DMS53 (cell line): ENCODE measurements at places on chromosomes 12 and 14.

- DNase-seq, result no peak
Observed at GRCh38 chr12:98360401-98360800, 155.0 kb upstream of the TMPO start.

GRCh38 chr12:46266382-46266791 lies 2.5 kb downstream of the SLC38A1 start:
- DNase-seq, result peak; percentile 74

- peak; percentile 62 for DNase-seq
Observed at GRCh38 chr14:30521899-30522736, 36.8 kb upstream of the G2E3 start.

DNA sequence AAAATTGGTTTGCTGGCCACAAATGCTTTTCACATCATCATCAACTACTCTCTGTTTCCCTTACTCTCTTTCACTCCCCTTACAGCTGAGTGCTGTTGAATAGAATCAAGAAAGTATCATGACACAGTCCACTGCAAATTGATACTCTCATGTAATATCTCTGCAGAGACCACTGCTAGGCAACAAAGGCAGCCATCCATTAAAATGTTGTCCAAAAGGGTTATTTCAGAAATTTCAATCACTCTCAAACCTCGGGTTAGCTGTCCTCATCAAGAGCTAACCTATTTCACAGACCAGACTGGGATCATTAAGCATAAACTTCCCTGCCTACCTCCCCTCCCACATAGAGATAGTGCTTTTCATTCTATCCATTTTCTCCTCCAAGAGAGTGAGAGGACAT lies 186.7 kb downstream of the PLCZ1 start:
- DNase-seq, result no peak

GRCh38 chr12:70366581-70367257 lies 629 bp downstream of the KCNMB4 start:
- DNase-seq, result peak; percentile 85

DNA sequence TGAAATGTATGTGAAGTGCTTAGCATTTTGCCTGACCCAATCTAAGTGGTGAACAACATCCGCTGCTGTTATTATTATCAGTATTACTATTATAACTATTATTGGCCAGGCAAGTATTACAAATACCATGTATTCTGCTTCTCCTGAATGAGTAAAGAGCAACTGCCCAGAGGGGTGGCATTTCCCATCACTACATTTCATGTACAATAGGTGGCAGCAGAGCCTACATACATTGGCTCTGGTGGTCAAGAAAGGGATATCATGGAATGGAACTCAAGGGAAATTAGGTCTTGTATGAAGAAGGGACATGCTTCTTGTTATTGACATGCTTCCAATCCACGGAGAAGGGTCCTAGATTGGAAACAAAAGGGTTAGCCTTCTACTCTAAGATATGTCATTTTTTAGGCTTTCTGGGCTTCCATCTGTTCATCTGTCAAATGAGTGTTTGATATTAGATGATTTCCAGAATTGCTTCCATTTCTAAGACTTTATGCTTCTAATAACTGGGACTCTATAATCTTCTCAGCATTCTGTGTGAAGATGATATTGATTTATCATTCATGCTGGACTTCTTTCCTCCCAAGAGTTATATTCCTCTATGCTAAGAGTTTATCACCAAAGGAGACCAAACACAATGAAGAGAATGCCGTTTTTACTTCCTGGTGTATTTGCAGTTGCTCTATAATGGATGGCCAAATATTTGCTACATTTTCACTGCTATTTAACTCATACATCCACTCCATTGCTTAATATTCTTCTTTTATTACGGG lies 239.1 kb downstream of the SSPN start:
- DNase-seq, result peak; percentile 90

DNA sequence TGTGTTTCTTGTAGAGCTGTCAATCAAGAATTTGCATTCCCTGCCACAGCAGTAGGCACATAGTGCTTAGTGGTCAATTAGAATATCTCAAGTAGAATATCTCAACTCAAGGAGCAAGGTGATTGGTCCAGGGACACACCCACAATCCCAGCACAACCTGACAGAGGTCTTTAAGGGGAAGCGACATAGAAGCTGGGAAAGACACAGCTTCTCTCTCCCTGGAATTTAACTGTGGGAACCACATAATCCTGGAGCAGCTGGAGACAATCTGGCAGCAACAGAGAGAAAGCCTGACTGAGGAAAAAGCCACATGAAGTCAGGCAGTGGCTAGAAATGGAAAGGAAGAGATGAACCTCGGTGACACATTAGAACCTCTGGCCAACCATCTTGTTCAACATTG lies 85.7 kb upstream of the LMO3 start:
- DNase-seq, result peak; percentile 52

GRCh38 chr14:81386290-81386745 lies 13.8 kb downstream of the STON2 start:
- no peak for DNase-seq

DNA sequence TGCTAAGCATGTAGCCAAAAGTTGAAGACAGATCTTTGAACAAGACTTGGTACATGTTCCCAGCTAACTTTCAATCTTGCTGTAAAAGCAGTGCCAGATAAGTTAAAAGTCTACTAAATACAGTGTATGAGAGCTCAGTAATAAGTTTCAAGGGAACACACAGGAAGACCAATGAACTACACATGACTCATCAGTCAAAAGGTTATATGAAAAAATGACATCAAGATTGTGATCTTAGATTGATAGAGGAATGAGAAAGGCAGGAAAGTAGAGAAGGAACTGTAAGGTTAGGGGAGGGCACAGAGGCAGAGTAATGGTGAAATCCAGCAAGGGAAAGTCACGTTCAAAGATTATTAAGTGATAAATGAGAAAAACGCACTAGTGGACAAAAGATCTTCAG lies 249.9 kb upstream of the FLRT2 start:
- DNase-seq, result no peak

GRCh38 chr14:96160076-96160912 lies 44.3 kb upstream of the BDKRB2 start:
- no peak for DNase-seq

DNA sequence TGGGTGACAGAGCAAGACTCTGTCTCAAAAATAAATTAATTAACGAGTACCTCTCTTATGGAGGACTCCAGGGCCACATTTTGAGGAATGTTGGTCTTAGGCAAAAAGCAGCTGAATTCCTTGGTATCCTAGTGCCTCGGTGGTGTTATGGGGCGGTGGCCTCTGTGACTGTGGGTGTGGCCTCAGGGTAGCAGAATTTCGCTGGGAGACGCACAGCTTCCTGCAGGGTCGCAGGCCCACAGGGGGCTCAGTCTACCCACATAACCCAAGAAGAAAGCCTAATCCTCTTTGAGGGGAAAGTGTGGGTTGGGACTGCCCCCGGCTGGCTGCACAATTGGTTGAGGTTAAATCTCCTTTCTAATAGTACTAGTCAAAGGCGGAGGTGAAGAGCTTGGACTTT lies 11.2 kb upstream of the SERPINA4 start:
- no peak for DNase-seq

DNA sequence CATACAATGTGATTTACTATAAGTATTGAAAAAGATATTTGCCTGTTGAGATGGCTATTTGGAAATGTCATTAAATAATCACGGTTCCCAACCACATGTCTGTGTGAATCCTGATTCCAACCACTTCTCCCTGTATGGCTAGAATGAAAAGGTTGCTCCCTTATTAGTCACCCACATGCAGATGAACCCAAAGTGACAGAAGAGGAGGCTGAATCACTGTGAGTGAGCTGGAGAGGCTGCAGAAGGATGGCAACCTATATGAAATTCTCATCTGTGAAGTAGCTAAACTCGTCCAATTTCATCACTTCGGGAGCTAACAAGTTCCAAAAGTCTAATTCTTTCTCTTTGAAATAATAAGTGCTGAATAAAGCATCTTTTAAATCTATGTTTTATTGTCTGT lies 300.5 kb downstream of the PRKD1 start:
- DNase-seq, result no peak

- DNase-seq, result no peak
Observed at GRCh38 chr14:106024983-106025604, 498.7 kb downstream of the TMEM121 start.

- DNase-seq, result peak; percentile 75
Observed at GRCh38 chr12:62006076-62006732, 254.0 kb upstream of the USP15 start.

DNA sequence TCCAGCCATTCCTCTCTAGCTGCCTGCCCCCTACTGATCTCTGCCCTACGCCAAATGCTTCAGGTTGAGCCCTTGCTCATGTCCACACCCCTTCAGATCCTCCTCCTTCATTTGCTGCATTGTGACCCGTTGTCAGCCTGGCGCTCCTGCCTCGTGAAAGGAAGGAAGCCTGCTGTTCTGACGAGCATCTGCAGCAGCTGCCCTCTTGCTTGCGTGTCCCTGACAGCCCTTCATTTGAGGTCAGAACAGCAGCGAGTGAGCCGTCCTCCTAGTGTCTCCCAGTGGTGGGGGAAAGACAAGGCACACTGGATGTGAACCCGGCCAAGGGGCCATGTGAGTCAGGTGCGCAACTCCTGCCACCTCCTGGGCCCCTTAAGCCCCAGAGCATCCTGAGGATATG lies 3.0 kb upstream of the PIANP start:
- DNase-seq, result peak; percentile 92

- no peak for DNase-seq
Observed at GRCh38 chr14:82070040-82070439, 536.4 kb upstream of the SEL1L start.

- DNase-seq, result peak; percentile 66
Observed at GRCh38 chr12:46386360-46386867, 13.8 kb upstream of the SLC38A2 start.

GRCh38 chr12:15216036-15216889 lies 5.0 kb downstream of the RERG start:
- no peak for DNase-seq

- DNase-seq, result peak; percentile 59
Observed at GRCh38 chr14:88321692-88322503, 1.2 kb downstream of the KCNK10 start.

DNA sequence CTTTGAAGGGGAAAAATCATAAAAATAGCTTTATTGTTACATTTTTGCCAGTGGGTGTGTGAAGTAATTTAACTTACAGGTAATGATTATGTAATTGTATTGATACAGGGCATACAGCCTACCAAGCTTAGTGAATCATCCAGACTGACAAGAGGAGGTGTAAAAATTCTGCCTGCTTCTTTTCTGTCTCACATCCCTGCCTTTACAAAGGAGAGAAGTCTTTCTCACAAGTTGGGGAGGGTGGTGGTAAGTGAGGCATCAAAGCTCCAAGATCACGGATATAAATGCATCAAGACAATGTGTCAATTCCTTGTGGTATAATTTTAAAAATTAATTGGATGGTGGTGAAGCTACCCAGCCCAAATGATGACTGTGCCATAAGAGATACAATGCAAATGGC lies 39.0 kb upstream of the G2E3 start:
- DNase-seq, result no peak

DNA sequence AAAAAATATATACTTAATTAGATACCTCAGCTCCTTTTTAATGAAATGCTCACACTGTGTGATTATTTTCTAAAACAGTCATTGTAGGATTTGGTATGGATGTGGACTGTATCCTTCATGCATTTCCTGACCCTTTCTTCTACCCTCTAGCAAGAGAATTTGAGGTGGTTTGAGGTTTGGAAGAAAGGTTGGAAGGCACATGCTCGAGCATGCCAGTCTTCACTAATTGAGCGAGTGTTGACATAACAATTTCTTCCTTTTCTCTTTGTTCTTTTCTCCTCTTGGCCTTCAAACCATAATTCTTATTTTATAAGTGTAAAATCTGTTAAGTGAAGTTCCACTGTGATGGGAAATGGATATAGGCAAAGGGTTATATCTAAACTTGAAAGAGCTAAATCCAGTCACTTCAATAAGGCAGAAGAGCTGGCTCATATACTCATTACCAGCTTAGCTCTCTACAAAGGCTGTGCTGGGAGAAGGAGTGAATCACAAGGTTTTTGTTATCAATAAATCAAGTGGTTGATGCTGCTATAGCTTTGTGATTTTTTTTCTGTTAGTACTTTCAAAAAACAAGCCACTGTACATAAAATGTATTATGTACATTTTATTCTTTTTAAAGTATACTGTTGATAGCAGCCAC lies 16.2 kb upstream of the PTHLH start:
- DNase-seq, result no peak

DNA sequence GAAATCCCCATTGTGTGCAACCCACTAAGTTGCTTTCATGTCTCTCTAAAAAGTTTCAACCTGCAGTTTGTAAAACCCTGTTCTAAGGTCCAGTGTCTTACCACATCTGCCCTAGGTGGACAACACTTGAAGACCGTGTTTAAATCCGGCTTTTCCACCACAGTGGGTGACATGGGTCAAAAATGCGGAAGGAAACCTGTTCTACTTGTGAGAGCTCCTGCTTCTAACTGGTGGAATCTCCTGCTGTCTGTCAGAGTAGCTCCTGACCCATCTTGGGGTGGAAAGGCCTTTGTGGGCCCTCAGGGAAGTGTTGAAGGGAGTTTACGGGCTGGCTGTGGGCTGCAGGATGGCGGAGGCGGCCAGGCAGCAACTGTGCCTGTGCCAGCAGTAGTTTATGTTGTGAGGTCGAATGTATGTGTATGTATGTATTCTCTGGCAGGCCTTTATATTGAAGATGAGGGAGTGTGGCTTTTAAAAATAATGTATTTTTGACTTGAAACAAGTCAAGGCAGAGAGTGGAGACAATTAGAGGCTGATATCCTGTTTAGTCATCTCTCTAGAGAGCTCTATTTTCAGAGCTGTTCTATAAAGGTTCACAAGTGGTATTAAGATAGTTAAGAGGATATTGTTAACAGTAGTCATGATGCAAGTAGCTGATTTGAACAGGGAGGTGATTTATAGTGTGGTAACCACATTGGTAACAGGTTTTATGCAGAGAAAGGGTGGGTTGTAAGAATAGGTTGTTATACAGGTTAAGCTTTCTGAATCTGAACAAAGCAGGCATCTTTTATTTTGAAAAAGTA lies 67.0 kb downstream of the PRKCH start:
- DNase-seq, result peak; percentile 23

DNA sequence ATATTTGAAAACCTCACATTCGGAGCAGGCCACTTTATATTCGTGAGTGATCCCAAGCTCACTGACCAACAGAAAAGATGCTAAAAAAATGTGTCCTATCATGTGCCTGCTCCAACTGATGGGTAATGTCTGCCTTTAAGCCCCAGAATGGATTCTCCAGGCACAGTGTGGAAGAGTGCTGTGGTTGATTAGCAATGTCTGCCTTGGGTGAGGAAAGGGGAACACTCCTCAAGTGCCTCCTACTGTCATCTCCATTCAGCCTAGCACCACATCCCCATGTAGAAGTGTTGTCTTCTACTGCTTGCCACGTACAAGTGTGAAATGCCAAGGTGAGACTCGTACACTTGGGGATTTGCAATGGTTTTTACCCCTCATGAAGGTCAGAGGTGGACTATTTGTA lies 199.3 kb downstream of the SLC41A2 start:
- DNase-seq, result no peak

GRCh38 chr14:71621276-71621675 lies 311.0 kb upstream of the RGS6 start:
- DNase-seq, result no peak
